Activated T-helper 1 cell treated with anti-CD3 and anti-CD28 coated beads, Interleukin-2, amount 50 U/mL, for 16 hours (primary cell): ENCODE measurements at places on chromosomes 5 and 9.

- DNase-seq: no peak
Observed at GRCh38 chr5:19531374-19531952, 456.5 kb downstream of the CDH18 start.

- no peak for DNase-seq
Observed at GRCh38 chr5:103475629-103476240, 86.9 kb downstream of the NUDT12 start.

DNA sequence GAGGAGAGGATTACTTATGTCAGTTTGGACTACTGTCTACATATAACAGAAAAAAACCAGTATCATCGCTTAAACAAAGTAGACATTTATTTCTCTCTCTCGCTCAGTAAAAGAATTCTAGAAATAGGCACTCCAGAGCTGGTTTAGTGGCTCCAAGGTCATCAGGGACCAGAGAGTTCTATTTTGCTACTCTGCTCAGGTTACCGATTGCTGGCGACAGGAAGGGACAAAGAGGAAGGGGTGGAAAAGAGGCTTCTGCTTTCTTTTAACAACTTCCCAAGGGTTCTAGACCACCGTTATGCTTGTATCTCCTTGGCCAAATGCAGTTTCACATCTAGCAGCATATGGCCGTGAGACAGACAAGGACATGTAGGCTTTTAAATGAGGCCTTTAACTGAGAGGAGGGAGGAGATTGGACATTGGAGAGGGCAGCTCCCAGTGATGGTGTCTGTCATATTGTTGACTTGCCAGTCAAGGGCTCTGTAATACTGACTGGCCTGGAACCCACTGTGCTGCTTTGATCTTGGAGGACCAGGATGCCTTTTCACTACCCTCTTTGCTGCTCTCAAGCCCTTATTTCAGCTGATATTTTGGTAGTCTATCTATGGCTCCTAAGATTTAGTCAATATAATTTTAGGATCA, 15.6 kb upstream of the DCP2 start:
- no peak for DNase-seq

GRCh38 chr9:116260531-116260930, 106.9 kb downstream of the PAPPA start:
- no peak for DNase-seq

- no peak for DNase-seq
Observed at GRCh38 chr5:148248894-148249293, 10.6 kb downstream of the MARCOL start.

DNA sequence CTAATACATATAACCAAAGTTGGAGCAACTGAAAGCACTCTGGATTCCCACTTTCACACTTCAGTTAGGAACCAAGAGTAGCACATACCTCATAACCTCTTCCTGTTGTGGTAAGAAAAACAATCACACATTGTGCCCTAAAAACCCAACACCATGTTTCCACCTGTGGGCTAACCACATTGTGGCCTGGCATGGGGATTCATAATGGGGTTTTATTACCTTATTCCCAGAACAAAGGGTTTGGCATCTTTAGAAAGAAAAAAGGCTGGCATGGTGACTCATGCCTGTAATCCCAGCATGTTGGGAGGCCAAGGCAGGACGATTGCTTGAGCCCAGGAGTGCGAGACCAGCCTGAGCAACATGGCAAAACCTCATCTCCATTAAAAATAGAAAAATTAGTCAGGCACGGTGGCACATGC, 60.6 kb downstream of the HSD17B3 start:
- no peak for DNase-seq

DNA sequence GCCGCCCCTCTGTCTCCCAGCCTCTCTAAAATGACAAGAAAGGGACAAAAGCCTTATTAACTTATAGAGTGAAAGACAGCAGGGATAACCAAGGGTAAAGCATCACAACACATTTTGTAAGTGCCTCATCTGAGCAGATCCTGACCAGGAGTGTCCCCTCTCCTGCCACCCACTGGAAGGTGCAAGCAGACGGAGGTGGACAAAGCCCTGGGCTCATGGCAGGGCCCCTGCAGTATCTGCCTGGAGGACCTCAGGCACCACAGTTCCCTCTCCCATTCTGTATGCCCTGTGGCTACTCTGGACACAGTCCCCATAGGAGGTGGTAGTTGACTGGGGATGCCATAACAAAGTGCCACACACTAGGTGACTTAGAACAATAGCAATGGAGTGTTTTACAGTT, 319.8 kb downstream of the GADD45G start:
- no peak for DNase-seq

- no peak for DNase-seq
Observed at GRCh38 chr9:89536145-89536574, 38.2 kb upstream of the SEMA4D start.

- no peak for DNase-seq
Observed at GRCh38 chr5:95973793-95974325, 12.2 kb upstream of the ELL2 start.

- peak; percentile 37 for DNase-seq
Observed at GRCh38 chr9:128160603-128160987, 530 bp downstream of the BBLN start.

- no peak for DNase-seq
Observed at GRCh38 chr5:124481419-124481818, 265.0 kb downstream of the ZNF608 start.

GRCh38 chr9:34508463-34508862, 14.3 kb downstream of the ENHO start:
- no peak for DNase-seq

DNA sequence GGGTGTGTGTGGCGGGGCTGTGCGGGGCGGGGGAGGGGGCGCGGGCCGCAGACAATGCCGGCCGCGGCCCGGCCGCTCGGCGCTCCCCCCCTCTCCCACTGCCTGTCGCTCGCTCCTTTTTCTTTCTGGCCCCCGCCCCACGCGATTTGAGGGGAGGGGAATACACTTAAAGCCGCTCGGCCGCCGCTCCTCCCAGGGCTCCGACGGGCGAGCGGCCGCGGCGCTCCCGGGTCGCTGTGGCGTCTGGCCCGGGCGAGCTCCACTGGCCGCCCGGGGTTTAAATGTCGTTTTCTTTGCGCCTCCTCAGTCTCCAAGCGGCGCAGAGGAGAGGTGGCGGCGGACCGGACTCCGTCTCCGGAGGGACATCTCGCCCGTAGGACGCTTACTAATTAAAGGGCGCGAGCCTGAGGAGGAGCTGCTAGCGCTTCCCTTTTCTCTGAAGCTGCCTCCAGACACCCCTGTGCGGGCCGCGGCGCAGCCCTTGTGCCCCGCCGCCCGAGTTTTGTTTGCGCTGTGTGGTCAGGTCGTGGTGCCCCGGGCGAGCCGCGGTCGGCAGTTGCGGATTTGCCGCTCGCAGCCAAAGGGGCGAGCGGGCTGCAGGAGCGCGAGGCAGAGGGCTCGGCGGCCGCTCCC, 1.4 kb downstream of the ZSWIM6 start:
- DNase-seq: no peak

- DNase-seq: no peak
Observed at GRCh38 chr9:99796231-99796630, 25.5 kb upstream of the NR4A3 start.

DNA sequence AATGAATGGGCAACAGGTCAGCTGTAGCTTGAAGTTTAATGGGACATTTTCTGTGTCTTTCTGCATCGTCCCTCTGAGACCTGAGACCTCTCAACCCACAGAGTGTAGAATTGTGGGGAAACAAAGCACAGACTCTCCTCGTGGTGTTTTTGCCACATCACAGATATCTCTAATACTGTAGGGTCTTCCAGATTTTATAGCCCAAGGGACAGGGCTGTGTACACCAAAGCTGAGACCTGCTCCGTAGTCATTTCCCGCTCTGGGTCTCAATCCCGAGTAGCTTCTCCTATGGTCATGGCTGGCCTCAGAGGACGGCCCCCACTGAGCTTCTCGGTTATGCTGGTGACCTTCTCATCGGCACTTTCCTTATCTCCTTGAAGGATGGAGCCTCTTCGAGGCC, 14.9 kb upstream of the CLK4 start:
- no peak for DNase-seq

- DNase-seq: no peak
Observed at GRCh38 chr9:15735083-15735857, 182.4 kb downstream of the CCDC171 start.

DNA sequence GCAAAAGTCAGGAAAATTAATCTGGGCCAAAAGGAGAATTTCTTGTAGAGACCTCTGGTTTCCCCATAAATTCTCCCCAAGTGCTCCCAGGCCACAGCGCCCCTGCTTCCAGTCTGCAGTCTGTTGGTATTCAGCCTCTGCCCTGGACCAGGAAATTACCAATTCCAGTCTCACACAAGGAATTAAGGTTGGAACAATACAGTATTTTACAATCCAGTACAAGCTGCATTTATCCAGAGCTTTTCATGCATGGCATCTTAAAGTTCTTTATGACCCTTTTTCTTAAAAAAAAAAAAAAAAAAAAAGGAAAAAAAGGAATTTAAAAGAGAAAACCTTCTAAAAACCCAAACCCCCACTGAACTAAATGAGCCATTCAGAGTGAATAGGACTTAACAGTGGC, 139.6 kb upstream of the RANBP3L start:
- no peak for DNase-seq

- DNase-seq: peak; percentile 81
Observed at GRCh38 chr9:127611899-127612790, at the start of gene STXBP1. TSS of gene STXBP1 (plus strand) at chr9:127612277. CDS start at chr9:127612404, 127 bp downstream.

- no peak for DNase-seq
Observed at GRCh38 chr9:136678624-136679023, 8.6 kb downstream of the AGPAT2 start.

- peak; percentile 40 for DNase-seq
Observed at GRCh38 chr5:151085517-151086041, 4.7 kb upstream of the TNIP1 start.

- no peak for DNase-seq
Observed at GRCh38 chr9:100419166-100419565, 7.8 kb upstream of the MSANTD3 start.

DNA sequence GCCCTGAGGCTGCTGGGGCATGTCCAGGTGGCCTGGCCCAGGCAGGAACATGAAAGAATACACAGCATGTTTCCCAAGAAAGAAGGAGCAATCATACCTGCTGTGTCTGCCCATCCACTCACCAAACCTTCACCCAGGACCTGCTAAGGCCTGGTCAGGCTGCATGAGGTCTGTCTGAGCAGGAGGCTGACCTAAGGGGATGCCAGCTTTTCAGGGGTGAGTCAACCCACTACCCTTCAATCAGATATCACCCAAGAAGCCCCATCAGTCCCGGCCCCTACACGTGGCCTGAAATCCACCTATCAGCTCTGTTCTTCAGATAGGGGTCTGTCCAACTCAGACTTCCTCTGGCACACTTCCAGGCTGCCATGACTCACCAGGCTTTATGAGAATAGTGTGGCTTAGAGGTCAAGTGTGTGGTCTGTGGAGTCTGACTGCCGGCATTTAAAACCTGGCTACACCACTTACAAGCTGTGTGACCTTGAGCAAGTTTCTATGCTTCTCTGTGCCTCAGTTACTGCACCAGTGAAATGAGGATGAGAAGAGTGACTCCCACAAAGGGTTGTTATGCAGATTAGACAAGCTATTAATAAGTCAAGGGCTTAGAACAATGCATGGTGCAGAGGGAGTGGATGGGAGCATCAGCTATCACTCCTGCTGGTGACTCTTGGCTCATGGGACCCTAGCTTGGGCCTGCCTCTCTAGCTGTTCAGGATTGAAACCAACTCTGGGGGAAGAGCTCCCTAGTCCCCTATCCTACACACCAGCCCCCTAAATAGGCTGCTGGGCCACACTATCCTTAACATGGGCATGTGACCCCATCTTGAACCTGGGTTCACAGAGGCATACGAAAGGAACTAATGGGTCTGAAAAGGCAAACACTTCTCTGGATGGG, 130.3 kb downstream of the PAX5 start:
- no peak for DNase-seq
